ENCODE measurements at places on chromosomes 2 and 18.
A peak's percentile ranks its signal among the peaks of the same experiment; 100 is the strongest.

DNA sequence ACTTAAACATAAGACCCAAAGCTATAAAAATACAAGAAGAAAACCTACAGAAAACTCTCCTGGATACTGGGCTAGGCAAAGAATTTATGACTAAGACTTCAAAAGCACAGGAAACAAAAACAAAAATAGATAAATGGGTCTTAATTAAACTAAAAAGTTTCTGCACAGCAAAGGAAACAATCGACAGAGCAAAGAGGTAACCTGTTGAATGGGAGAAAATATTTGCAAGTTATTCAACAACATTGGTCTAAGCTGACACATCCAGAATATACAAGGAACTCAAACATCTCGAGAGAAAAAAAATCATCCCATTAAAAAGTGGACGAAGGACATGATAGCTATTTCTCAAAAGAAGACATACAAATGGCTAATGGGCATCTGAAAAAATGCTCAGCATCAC, 72.3 kb upstream of the RBBP8 start:
- DNase-seq, result no peak

DNA sequence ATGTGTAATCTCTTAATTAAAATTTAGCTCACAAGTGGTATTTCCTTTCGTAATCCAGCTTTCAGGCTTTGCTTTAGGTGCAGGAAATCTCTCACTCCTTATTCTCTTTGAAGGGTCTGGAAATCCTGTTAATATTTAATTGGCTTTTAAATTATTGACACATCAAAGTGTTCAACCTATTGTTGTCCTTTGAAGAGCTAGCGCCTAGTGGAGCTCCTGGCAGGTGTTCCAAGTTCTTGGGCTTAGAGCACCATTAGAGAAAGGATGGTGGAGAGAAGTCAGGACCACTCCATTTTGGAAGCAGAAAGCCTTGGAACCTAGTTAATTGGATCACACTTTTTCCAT, 92.4 kb downstream of the CABLES1 start:
- peak; percentile 62 for DNase-seq

GRCh38 chr2:140600116-140600515, 1530.7 kb downstream of the LRP1B start:
- no peak for DNase-seq

- DNase-seq, result no peak
Observed at GRCh38 chr2:82098617-82099016, 1794.1 kb upstream of the LRRTM1 start.

DNA sequence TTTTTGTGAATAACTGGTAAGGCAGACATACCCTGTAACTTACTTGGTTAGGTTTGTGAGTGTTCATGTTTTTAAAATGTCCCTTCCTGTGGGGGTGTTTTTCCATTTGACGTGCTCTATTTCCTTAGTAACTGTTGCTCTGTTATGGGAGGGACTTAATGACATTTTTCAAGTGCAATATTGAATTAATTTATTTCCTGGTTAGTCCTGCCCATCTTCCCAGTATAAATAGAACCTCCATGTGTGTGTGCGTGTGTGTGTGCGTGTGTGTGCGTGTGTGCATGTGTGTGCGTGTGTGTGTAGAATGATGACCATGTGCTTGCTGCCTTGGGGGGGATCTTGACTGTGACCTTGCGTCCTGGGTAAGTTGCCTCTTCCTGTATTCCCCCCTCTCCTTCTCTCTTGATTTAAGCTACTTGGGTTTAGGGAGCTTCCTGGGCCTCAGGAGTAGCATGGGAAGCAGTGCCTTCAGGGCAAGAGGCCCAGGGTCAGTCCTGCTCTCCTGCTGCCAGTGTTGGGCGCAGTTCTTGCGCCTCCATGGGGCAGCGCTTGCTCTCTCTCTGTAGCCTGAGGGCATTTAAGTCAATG, 163.9 kb downstream of the LDLRAD4 start:
- peak; percentile 72 for DNase-seq

DNA sequence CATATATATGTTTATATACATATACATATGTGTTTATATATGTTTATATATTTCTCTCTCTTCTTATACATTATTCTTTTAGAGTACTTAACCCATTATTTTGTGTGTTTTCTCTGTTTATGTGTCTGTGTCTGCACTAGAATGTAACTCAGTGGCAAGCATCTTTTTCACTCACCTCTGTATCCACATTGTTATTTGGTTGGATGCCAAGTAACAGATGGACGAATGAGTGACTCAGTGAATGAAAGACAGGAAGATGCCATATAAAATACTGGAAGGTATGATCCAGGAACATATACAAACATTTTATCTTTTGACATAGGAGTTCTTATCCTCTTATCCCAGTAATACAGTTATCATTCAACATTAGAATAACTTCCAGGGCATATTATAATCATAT, 684.8 kb downstream of the RNF144A start:
- no peak for DNase-seq

- no peak for DNase-seq
Observed at GRCh38 chr2:12325806-12326205, 390.9 kb upstream of the TRIB2 start.

DNA sequence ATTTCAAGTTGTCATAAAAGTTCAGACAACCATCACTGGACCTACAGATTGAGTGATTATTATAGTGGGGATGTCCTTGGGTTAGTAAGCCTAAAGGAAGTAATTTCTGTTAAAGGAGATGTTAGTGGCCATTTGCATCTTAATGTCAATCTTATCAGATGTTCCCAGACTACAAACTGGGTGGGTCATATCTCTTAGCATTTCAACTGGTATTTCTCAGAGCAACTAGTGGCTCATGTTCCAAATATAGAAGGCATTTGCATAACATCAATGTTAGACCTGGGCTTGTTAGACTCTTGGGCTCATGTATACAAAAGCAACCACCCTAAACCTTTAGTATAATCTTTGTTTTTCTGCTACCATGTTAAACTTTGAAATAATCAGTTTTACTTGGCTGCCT, 17.9 kb downstream of the PLEKHA3 start:
- no peak for DNase-seq

DNA sequence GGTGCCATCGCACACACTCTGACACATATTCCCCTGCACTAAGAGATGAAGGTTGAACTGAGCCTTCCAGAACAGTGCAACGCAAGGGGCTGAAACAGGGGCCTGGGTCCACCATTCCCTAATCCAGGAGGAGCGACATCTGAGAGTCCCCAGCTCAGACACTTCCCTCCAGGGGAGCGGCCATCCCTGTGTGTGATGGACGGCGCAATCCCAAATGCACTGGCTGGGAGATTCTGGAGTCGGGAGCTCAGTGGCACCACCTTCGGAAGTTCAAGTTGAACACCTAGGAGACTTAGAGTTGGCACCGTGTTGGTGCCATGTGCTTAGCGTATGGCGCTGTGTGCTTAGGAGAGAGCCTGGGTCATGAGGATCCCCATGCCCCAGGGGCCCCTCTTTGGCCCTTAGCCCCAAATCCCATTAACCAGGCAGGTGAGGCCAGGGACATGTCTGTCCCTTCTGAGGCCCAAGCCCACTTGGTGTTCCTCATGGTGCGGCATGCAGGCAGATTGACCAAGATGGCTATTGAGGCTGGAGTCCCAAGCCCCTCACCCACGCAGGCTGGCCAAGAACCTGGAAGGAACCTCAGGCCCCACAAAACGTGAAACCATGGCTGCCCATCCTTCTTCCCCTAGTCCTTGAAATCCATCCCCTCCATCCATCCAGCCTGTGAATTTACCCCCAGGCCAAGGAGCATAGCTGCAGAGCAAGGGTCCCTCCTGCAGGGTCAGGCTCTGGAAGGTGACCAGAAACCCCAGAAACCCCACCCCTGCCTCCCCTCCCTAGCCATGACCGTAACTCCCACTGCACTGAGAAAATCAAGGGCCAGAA, 114.1 kb upstream of the OTOS start:
- DNase-seq, result no peak

DNA sequence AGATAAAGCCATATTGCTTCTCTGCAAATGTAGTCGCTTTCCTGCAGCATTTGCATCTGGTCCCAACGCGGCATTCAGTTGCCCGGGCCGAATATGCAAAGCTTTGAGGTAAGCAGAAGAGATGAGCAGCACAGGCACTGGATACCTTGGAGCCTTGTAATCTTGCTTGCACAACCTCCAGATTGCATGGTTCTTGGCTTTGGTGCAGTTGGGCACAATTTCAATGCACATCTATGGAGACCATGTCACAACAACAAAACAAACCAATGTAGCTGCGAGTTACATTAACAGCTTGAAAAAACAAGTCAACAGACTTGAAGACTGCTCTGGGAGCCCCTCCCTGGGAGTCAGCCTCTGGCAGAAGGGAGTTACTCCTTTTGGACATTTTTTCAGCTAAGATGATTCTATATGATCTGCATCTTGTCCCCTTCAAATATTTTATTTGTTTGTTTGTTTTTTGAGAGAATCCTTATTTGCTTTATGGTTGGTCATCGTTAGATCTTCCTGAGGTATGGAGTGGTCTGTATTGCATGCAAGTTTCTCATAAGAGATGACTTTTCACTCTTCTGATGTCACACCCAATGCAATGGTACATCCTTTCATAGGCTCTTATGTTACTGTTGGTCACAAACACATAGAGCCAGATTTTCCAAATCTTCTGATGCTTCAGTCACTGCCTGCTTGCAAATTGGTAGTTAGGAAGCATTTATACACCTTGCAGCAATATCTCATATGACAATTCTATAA, 113.5 kb downstream of the EFEMP1 start:
- no peak for DNase-seq

DNA sequence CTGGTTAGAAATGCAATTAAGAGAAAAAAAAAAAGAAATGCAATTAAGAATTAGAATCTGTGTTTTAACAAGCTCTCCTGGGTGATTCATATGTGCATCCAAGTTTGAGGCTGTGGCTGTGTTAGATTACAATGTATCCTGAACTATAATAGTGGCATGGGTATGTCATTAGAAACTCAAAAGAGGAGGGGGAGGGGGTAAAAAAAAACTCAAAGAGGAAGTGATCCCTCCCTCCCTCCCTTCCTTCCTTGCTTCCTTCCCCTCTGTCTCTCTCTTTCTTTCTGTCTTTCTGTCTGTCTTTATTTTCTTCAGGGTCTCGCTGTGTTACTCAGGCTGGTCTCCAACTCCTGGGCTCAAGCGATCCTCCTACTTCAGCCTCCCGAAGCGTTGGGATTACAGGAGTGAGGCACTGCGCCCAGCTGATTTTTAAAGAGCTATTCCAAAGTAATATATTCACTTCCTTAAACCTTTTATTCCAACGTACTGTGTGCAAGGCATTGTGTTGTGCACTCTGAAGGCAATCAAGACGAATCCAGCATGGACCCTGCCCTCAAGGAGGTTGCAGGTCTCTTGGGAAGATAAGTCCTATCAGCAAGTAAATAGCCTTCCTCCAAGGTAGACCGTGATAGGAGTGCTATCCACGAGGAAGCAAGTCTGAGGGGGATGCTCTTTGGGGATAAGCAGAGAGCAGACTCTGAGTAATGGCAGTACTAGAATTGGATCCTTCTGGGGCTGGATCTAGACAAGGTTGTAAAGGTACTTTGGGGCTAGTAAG, 35.9 kb upstream of the MCFD2 start:
- DNase-seq, result no peak

DNA sequence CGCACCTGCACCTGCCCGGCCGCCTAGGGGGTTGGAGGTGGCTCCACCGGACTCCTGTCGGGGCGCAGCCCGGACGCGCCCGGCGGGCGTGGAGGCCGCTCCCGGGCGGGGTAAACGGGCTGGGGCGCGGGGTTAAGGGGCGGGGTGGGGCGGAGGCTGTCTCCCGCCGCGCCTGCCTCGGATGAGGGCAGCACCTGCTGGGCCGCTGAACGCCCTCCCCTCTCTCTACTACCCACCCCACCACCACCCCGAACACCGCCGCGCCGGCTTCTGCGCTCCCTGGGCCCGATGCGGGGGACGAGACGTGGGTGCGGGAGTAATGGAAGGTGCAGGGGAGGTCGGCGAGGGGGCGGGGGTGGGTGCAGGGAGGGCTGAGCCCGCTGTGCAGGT, 224.8 kb upstream of the ID2 start:
- DNase-seq, result peak; percentile 21

Measured in DMS153 (cell line).